ENCODE measurements at places on chromosomes 6 and 20.
A peak's percentile ranks its signal among the peaks of the same experiment; 100 is the strongest.

- H3K4me3 ChIP-seq, result no peak overlapping the region
- H3K4me1 ChIP-seq, result peaks cover under 1% of the 10 kb centered on the region
- no peaks in the 10 kb centered on the region for H3K27me3 ChIP-seq
- DNase-seq, result no peak
These were observed 48.5 kb downstream of the TGM2 start for GRCh38 chr20:38116409-38117165.

- no peaks in the 10 kb centered on the region for H3K27me3 ChIP-seq
- DNase-seq, result no peak
- no peak within 1 kb of the TSS for H3K4me3 ChIP-seq
These were observed at the start of gene BPIFB2 for GRCh38 chr20:33007376-33008335. TSS of gene BPIFB2 (plus strand) at chr20:33007704. CDS start at chr20:33008575, 871 bp downstream.

- H3K36me3 ChIP-seq, result no peaks in the 10 kb centered on the region
- DNase-seq, result peak; percentile 61
- peaks cover 26% of the 10 kb centered on the region for H3K27me3 ChIP-seq
- peak overlapping the region; percentile 46 for H3K4me3 ChIP-seq
- no peak overlapping the region for H3K27ac ChIP-seq
- peaks cover 23% of the 10 kb centered on the region for H3K4me1 ChIP-seq
These were observed 861 bp downstream of the PPP1R14C start for GRCh38 chr6:150143516-150144293.

GRCh38 chr6:14681699-14682487 is 564.0 kb upstream of the JARID2 start:
- DNase-seq, result no peak
- no peak overlapping the region for H3K4me3 ChIP-seq
- no peak overlapping the region for H3K27ac ChIP-seq
- H3K27me3 ChIP-seq, result no peaks in the 10 kb centered on the region

GRCh38 chr6:124463271-124463670 is 499.0 kb upstream of the RNF217 start:
- no peak for DNase-seq
- H3K36me3 ChIP-seq, result no peaks in the 10 kb centered on the region
- H3K27me3 ChIP-seq, result no peaks in the 10 kb centered on the region

- H3K27ac ChIP-seq, result no peak overlapping the region
- no peaks in the 10 kb centered on the region for H3K36me3 ChIP-seq
- H3K4me3 ChIP-seq, result no peak overlapping the region
These were observed 72.4 kb downstream of the ADTRP start for GRCh38 chr6:11706171-11706570.

GRCh38 chr6:15555101-15556038 is 107.5 kb downstream of the DTNBP1 start:
- no peaks in the 10 kb centered on the region for H3K36me3 ChIP-seq
- no peak overlapping the region for H3K27ac ChIP-seq
- H3K4me3 ChIP-seq, result no peak overlapping the region
- DNase-seq, result no peak
- peaks cover 4% of the 10 kb centered on the region for H3K4me1 ChIP-seq

DNA sequence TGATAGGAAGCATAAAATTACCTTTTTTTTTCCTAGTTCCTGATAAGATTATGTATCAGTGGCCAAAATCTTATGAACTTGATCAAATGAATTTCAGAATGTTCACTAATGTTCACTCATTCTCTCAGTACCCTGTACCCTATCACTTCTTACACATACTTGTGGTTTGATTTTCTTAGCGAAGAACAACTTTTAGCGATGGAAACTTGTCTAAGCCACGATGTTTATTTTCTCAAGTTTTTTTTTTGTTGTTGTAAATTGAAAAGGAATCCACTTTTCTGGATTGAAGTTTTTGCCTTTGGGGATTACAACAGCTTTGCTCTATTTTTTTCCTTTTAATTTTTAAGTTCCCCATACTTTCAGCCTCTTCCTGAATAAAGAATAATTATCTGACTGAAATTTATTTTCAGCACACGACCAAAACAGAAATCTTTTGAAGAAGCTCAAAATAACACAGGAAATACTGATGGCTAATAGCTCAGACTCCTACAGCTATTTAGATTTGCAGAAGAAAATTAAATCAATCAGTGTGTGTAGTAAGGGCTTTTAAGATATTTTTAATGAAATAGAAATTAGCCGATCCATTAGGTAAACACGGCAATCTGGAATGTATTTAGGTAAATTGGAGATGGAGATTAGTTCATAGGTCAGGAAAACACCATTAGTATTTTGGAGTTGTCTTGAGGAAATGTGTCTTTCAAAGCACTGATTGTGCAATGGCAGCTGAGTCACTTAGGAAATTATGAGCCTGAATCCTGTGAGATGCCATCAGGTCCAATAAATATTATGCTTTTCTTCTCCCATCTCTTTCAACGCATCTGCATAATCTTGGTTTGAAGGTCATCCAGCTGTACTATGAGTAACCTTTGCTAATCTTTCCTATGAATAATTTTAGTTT is 217.5 kb downstream of the GJA1 start:
- DNase-seq, result no peak
- H3K4me1 ChIP-seq, result no peaks in the 10 kb centered on the region
- no peak overlapping the region for H3K4me3 ChIP-seq
- H3K27me3 ChIP-seq, result no peaks in the 10 kb centered on the region
- no peaks in the 10 kb centered on the region for H3K36me3 ChIP-seq
- H3K27ac ChIP-seq, result no peak overlapping the region

DNA sequence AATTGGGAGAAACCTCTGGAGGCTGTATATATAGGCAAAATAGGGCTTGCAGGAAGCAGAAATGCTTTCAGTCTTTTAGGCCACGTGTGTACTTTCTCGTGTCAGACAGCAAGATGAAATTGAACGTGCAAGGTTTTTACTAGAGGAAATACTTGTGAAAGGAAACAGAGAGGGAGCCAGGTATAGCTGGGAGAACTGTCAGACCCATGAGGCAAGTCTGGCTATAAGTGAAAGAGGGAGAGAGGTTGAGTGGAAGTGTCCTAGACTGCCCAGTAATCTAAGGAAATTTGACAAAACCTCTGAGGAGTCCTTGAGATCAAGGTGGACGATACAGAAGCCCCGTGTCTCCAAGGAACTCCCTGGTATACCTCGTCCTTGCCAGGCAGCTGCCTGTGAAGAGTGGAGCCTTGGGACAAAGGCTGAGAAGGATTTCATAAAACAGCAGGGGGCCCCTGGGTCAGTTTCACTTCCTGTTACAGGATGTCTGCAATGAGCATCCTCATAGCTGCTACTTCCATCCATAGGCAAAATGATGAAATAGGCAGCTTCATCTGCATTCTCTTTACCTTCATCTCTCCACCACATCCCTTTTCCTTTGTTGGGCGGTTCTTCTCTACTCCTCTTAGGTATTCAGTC is 114.4 kb upstream of the MAP3K7 start:
- H3K36me3 ChIP-seq, result no peaks in the 10 kb centered on the region
- no peak overlapping the region for H3K4me3 ChIP-seq
- DNase-seq, result no peak
- H3K27me3 ChIP-seq, result no peaks in the 10 kb centered on the region
- no peak overlapping the region for H3K27ac ChIP-seq

DNA sequence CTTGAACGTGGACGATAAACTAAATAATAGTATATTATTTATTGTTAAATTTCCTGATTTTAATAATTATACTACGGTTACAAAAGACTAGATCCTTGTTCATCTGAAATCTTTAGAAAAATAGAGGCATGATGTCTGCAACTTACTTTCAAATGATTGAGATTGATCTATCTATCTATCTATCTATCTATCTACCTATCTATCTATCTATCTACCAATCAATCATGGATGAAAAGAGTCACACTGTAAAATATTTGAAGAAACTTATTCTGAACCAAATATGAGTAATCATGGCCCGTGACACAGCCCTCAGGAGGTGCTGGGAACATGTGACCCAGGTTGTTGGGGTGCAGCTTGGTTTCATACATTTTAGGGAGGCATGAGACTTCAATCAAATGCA is 11.7 kb upstream of the BLCAP start:
- no peaks in the 10 kb centered on the region for H3K27me3 ChIP-seq
- peaks cover 23% of the 10 kb centered on the region for H3K4me1 ChIP-seq
- no peak overlapping the region for H3K27ac ChIP-seq

GRCh38 chr6:161347988-161348627 is 74.2 kb upstream of the AGPAT4 start:
- no peaks in the 10 kb centered on the region for H3K4me1 ChIP-seq
- no peaks in the 10 kb centered on the region for H3K36me3 ChIP-seq
- H3K27ac ChIP-seq, result no peak overlapping the region
- no peaks in the 10 kb centered on the region for H3K27me3 ChIP-seq

GRCh38 chr6:24394061-24394779 is 8.5 kb upstream of the MRS2 start:
- no peak overlapping the region for H3K4me3 ChIP-seq
- H3K36me3 ChIP-seq, result no peaks in the 10 kb centered on the region
- no peak overlapping the region for H3K27ac ChIP-seq
- DNase-seq, result no peak

- H3K4me3 ChIP-seq, result peak within 1 kb of the TSS; percentile 91
- peaks cover 12% of the 10 kb centered on the region for H3K36me3 ChIP-seq
- H3K27ac ChIP-seq, result peak within 1 kb of the TSS; percentile 77
- no peaks in the 10 kb centered on the region for H3K27me3 ChIP-seq
- H3K4me1 ChIP-seq, result peaks cover 15% of the 10 kb centered on the region
These were observed at the start of gene MOCS3 for GRCh38 chr20:50958615-50959542. TSS of gene MOCS3 (plus strand) at chr20:50958818. CDS start at chr20:50958843, 25 bp downstream.

DNA sequence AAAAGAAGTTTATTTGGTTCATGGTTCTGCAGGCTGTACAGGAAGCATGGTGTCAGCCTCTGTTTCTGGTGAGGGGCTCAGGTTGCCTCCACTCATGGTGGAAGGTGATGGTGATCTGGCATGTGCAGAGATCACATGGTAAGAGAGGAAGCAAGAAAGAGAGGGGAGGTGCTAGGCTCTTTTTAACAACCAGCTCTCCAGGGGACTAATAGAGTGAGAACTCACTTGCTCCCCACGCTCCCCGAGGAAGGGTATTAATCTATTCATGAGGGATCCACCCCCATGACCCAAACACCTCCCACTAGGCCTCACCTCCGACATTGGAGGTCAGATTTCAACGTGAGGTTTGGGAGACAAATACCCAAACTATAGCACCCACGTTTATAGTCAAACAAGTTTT is 4.0 kb upstream of the GJB7 start:
- H3K36me3 ChIP-seq, result no peaks in the 10 kb centered on the region
- no peaks in the 10 kb centered on the region for H3K4me1 ChIP-seq
- no peak for DNase-seq
- H3K4me3 ChIP-seq, result no peak overlapping the region

GRCh38 chr6:146543211-146543939 is at the start of gene RAB32:
TSS of gene RAB32 (plus strand) at chr6:146543833. CDS start at chr6:146543872, 39 bp downstream.
- H3K4me1 ChIP-seq, result peaks cover 9% of the 10 kb centered on the region
- H3K4me3 ChIP-seq, result peak within 1 kb of the TSS; percentile 35
- H3K27me3 ChIP-seq, result no peaks in the 10 kb centered on the region
- no peaks in the 10 kb centered on the region for H3K36me3 ChIP-seq
- H3K27ac ChIP-seq, result peak within 1 kb of the TSS; percentile 94

- H3K27me3 ChIP-seq, result no peaks in the 10 kb centered on the region
- H3K36me3 ChIP-seq, result no peaks in the 10 kb centered on the region
- H3K27ac ChIP-seq, result no peak overlapping the region
- no peak for DNase-seq
- H3K4me3 ChIP-seq, result no peak overlapping the region
These were observed 49.9 kb upstream of the BMP5 start for GRCh38 chr6:55925292-55925691.

DNA sequence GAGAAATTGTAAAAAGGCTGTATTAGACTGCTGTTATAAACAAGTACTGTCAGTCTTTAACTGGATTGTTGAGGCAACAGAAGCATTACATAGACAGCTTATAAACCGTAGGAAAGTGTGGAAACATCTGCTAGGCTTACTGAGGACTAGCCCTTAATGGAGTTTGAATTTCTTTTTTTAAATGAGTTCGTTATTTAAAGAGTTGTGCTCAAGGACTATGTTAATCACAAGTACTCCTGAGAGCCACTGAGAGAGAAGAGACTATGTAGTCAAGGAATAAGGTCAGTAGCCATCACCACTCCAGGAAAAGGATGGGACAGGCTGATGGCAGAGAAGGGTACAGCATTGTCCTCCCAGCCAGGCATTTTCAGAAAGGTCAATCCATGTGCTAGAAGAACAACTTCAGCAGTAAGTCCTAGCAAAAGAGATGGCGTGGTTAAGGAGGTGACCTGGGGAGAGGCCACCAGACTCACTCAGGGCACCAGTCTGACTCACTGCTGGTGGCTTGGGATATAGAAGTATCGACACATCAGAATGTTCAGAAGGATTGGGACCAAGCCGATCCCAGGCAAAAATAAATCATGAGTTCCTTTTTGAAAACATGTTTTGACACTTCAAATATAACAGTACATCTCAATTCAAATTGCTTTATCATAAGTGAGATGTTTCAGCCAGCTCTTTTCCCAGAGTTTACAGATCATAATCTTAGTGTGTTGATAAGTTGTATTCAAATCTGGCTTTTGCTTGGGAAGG is 6.4 kb downstream of the RPS12 start:
- H3K4me1 ChIP-seq, result peaks cover 5% of the 10 kb centered on the region
- no peaks in the 10 kb centered on the region for H3K36me3 ChIP-seq
- no peak for DNase-seq
- H3K27me3 ChIP-seq, result no peaks in the 10 kb centered on the region

GRCh38 chr20:62258499-62259293 is 20.4 kb downstream of the OSBPL2 start:
- no peak overlapping the region for H3K4me3 ChIP-seq
- no peaks in the 10 kb centered on the region for H3K36me3 ChIP-seq
- no peaks in the 10 kb centered on the region for H3K27me3 ChIP-seq

DNA sequence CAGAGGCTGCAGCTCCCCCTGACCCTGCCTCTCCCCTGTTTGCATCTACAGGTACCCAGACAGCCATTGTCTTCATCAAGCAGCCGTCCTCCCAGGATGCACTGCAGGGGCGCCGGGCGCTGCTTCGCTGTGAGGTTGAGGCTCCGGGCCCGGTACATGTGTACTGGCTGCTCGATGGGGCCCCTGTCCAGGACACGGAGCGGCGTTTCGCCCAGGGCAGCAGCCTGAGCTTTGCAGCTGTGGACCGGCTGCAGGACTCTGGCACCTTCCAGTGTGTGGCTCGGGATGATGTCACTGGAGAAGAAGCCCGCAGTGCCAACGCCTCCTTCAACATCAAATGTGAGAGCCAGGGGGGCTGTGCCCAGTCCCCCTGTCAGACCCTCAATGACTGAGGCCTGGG is 42.1 kb upstream of the SRF start:
- no peaks in the 10 kb centered on the region for H3K36me3 ChIP-seq
- no peak overlapping the region for H3K4me3 ChIP-seq
- no peaks in the 10 kb centered on the region for H3K27me3 ChIP-seq
- DNase-seq, result no peak
- H3K27ac ChIP-seq, result no peak overlapping the region

DNA sequence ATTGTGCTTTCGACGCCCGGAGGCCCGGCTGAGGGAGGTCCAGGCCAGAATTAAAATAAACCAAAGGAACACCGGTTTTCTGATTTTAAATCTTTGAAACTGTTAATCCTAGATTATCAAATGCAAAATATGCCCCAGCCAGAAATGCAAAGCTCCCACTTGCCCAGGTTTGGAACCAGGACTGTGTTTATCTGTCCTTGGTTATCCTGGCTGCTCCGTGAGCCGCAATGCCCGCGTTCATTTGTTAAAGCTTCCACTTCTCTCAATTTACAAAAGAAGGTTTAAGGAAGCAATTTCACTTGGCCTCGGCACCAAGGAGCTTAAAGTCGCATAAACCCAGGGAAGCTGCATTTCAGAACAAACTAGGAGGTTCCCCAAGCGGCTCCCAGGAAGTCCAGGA is 250.0 kb downstream of the TAF4 start:
- H3K4me3 ChIP-seq, result no peak overlapping the region
- no peak overlapping the region for H3K27ac ChIP-seq
- H3K27me3 ChIP-seq, result no peaks in the 10 kb centered on the region
- no peak for DNase-seq

- no peak overlapping the region for H3K4me3 ChIP-seq
- H3K27ac ChIP-seq, result no peak overlapping the region
- no peaks in the 10 kb centered on the region for H3K4me1 ChIP-seq
- peak; percentile 20 for DNase-seq
- no peaks in the 10 kb centered on the region for H3K36me3 ChIP-seq
- H3K27me3 ChIP-seq, result no peaks in the 10 kb centered on the region
These were observed 174.1 kb downstream of the BMP7 start for GRCh38 chr20:57092112-57092899.
